ENCODE measurements at places on chromosomes 12 and 14. TPM values are rescaled to one million over a fixed set of nuclear protein-coding genes. Genes with fewer than 3 reads are reported as not detected.

Gene OR4M1
- not detected for total RNA-seq

Gene PARPBP
- total RNA-seq, result 1.7 TPM

- DNase-seq, result no peak
Measured at GRCh38 chr12:3262470-3262869, 185.3 kb downstream of the TSPAN9 start.

DNA sequence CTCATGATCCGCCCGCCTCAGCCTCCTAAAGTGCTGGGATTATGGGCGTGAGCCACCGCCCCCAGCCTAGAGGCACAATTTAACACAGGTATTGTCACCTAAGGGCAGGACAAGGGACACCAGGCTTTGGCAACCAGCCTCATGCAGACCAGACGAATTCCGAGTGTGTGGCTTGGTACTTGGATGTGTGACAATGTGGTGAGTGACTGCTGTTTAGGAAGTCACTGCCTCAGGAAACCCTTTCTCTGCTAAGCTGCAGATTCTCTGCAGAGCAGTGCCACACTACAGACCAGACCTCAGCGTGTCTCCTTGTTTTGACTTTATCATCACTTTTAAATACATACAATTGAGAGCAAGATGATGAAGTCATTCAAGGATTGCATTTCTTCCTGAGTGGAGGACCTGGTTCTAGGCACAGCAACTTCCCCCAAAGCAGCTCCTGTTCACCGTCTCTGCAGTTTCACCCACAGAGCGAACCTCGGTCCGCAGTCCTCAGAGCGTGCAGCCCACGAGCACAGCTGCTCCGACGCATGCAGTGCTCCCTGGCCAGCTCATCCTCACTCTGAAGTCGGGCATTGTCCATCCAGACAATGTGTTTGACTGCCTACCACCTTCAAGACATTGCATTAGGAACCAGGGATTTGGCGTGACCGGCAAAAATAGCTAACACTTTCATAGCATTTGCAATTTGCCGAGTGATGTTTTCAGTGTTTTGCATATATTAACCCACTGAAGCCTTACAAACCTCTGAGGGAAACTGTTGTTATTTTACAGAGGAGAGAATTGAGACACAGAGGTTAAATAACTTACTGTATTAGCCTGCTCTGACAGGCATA, 235.2 kb downstream of the CHST11 start:
- no peak for DNase-seq

DNA sequence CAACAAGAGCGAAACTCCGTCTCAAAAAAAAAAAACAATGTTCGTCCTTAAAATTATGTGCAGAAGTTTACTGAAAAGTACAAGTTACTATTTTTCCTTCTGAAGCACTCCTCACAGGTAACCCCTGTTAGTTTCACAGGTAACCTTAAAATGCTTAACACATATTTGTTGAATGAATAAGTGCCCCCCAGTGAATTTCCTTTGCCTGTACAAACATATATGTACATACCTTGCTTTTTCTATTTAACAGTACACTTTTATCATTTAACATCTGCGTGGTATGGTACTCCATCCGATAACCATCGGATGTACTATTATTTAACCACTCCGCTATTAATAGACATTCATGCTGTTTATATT, 1.4 kb upstream of the RAB35 start:
- DNase-seq, result no peak

GRCh38 chr14:93926873-93927799, at the start of gene FAM181A:
Gene FAM181A (plus strand): TSS chr14:93927344. CDS start chr14:93928286, 942 bp downstream.
- peak; percentile 76 for DNase-seq

- DNase-seq, result no peak
Measured at GRCh38 chr12:98222135-98222534, 293.3 kb upstream of the TMPO start.

DNA sequence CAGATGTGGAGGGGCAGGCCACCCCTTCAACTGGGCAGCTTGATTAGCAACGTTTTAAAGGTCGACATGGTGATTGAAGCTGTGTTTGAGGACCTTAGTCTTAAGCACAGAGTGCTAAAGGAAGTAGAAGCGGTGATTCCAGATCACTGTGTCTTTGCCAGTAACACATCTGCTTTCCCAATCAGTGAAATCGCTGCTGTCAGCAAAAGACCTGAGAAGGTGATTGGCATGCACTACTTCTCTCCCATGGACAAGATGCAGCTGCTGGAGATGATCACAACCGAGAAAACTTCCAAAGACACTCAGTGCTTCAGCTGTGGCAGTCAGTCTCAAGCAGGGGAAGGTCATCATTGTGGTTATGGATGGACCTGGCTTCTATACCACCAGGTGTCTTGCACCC, 23.9 kb upstream of the AICDA start:
- no peak for DNase-seq

GRCh38 chr14:45998554-45998953, 653.0 kb downstream of the RPL10L start:
- no peak for DNase-seq

DNA sequence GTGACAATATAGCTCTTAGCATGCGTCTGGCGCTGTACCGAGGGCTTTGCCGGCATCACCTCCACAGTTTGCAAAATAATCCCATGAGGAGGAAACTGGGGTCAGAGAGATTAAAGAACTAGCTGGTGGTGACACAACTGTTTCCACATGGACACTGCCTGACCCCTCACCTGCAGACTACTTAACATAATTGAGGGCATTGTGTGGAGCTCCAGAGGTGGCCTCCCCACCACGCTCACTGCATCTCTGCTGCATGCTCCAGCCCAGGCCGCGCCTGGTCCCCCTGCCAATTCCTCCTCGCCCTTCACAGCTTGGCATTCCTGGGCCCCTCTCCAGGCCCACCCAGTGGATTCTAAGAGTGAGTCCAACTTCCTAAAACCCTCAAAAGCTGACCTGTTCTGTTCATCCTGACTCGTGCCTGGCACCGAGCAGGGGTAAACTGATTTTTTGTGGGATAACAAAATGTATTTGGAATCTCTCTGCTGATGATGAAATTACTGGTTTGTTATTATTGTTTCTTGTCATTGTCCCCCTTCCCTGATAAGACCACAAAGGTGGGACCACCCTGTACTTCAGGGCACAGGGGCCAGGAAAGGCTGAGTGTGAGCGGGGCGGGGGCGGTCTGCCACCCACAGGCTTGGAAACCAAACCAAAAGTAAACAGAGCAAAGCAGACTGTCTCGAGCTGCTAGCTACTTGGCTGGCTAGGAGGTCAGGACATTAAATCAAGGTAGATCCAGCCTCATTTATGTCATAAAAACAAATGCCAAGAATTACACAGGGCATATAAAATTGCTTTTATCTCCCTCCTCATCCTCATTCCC, 40.6 kb downstream of the CHGA start:
- DNase-seq, result peak; percentile 40

GRCh38 chr12:40672741-40673271, 19.4 kb upstream of the CNTN1 start:
- no peak for DNase-seq

DNA sequence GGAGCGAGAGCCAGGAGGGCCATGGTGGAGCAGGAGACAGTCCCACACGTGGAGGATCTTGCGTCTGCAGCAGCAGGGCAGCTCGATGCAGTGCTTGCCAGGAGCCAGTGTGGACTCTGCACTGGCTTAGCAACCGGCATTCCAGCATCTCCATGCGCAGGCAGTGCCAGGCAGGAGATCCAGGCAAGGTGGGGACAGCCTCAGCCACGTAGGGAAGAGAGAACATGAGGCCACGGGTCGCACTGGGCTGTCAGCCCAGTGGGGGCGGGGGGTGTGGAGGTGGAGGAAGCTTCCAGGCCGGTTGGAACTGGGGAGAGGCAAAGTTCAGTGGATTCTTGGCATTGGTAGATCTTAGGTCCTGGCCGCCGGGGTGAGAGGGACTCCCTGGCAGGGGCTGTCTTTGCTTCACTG, 121.0 kb upstream of the EVL start:
- no peak for DNase-seq
